Hypothalamus (tissue), 51 donors: ENCODE measurements at places on chromosomes 3 and 15.

- DNase-seq: no peak
Measured at GRCh38 chr3:42773409-42773751, 327 bp upstream of the CCDC13 start.

DNA sequence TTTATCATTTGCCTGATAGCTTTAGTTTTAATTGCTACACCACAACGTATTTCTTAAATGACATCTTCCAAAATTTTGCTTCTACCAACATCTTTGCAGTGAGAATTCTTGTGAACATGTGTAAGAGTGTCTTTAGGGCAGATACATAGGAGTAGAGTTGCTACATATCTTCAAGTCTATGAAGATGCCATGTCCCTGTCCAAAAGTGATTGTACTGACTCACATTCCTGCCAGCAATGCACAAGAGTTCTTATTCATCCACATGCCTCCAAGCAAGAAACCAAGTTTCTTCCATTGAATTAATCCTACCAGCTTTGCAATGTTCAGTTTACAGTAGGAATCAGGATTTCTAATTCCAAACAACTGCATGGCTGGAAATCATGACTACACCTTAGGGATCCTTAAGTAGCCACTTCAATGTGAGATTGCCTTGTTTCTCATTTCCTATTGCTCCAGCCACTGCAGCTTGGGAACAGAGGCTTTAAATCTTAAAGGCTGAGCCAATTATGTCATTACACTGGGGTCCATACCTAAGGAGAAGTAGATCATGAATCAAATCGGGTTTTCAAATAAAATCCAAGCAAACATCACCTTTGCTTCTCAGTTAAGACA, 44.5 kb downstream of the BCL2L10 start:
- DNase-seq: no peak

GRCh38 chr3:17836092-17836491, 93.7 kb upstream of the TBC1D5 start:
- DNase-seq: no peak

DNA sequence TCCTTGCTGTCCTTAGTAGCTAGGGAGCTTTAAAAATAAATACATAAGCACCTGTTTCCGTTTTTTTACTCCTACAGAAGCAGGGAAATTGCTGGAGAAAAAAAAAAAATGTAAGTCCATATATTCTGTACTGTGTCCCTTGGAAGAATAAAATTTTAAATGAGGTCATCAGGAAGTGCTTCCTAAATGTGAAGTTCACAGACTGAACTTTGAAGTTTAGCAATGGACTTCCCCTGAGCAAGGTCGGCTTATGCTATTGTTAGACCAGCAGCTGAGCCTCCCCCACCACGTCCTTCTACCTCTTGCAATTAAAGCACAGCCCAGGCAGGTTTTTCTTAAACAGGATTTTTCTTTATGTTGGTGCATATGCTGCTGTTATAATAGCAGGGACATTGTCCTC, 26.3 kb downstream of the LIPC start:
- no peak for DNase-seq

DNA sequence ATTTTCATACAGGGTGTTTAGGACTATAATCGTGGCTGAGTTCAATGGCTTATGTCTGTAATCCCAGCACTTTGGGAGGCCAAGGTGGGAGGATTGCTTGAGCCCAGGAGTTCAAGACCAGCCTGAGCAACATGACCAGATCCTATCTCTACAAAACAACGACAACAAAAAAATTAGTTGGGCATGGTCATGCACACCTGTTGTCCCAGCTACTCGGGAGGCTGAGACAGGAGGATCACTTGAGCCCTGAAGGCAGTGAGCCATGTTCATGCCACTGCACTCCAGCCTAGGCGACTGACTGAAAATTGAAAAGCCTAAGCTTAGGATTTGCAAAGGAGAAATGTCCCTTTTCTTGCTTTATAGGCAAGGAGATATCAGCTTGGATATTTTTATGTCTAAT, 1.5 kb downstream of the BRK1 start:
- DNase-seq: no peak
